ENCODE measurements at places on chromosomes 3 and 15.

DNA sequence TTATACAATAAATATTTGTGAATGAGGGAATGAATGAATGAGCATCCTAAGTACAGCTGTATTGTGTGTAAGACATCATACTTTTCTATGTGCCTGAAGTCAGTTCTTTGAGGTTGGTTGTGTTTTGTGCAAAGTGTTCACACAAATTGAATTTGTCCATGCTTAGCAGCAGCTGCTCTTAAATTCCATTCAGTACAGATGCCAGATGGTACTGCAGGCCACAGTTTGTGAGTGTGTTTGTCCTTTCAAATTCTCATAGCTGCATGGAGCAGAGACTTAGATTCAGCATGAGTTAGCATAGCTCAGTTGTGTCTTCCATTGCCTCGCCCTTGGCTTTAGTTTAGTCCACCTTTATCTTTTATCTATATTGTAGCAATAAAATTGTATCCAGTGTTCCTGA lies 3.8 kb upstream of the ZNF385D start:
- DNase-seq, result no peak

GRCh38 chr15:28885630-28886430 lies at the start of gene APBA2:
TSS of gene APBA2 (plus strand) at chr15:28885974. CDS start at chr15:29053885, 167,911 bp downstream.
- DNase-seq, result no peak

DNA sequence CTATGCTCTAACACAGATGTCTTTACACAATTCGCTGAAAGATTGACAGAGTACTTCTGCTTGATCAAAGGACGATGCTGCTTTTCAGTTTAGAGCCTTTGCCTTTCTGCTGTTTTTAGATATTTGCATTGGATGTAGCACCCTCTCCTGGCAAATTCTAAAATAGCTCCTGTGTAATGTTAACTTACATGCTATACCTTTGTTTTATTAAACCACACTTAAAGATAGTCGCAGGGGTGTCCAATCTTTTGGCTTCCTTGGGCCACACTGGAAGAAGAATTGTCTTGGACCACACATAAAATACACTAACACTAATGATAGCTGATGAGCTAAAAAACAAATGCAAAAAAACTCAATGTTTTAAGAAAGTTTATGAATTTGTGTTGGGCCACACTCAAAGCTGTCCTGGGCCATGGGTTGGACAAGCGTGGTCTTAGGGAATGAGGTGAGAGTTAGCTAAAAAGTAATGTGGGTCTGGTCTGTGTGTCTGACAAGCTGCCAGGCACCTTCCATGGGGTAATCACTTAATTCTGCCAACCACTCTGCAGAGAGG lies 62.9 kb downstream of the ATG7 start:
- DNase-seq, result no peak

GRCh38 chr3:78820542-78820941 lies 947.3 kb downstream of the ROBO1 start:
- DNase-seq, result no peak

DNA sequence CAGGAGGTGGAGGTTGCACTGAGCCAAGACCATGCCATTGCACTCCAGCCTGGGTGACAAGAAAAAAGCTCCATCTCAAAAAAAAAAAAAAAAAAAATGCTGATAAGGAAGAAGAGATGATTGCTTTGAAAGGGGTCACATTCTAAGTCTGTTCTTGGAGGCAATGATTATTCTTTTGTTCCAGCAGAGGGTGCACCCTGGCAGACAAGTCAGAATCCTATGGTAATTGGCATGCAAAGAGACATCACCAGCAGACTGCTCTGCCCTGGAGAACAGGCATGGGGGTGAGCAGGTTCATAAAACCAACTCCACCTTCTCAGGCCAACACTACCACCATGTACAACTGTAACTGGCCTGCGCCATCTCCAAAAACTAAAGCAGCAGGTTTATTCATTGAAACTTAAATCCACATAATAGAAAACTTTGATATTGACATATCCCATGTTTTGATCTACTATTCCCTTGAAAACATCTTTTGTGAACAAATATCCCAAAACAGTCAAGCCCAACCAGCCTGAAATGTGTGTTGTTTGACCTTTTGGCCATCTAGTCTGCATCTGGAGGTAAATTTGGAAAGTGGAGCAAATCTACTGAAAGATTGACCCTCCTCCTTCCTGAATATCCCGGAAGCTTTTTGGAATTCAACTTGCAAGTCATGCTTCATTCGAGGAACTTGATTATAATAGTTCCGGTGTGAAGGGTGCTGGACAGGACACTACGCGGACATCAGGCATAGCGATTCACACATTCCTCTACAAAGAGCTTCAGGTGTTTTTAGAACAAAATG lies 100.3 kb downstream of the MECOM start:
- DNase-seq, result no peak

DNA sequence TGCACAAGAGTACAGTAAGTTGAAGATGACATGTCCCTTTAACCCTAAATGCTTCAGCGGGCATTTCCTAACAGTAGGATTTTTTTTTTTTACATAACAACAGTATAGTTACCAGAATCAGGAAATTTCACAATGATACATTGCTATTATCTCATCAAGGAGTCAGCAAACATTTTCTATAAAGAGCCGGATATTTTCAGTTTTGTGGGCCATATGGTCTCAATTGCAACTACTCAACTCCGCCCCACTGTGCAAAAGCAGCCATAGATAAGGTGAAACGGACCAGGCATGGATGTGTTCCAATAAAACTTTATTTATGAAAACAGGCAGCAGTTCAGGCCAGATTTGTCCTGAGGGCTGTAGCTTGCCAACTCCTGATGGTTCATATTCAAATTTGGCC lies 130.6 kb downstream of the SMAD6 start:
- no peak for DNase-seq

- no peak for DNase-seq
Observed at GRCh38 chr3:30628901-30629590, 22.6 kb downstream of the TGFBR2 start.

DNA sequence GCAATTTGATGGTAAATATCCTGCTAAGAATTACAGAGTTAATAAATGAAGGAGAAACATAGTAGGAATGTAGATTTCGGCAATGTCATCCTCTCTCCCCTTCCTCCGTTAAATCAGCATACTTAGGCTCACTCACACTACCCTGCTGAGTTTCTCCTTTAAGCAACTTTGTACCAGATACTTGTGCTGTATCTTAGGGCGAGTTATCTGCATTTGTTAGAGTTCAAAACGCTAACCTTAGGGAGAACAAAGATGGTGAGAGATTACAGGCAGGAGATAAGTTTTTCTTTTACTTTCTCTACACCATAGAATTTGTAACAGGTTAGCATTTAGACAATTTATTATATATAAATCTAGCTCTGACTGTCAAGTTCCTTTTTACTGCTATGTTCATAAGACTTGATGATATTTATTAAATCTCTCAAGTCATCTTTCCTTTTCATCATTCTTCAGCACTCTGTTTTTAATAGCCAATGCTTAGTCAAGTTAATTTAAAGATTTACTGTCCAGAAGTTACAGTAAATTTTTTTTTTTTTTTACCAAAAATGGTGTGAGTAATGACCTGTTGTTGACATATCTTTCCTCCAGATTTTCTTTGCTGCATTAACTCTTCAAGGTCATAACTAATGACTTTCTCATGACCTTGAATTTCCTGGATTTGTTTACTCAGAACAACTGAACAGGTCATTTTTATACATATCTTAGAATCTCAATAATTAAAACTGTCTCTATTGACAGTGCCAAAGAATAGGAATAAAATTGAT lies 22.2 kb downstream of the SUCNR1 start:
- no peak for DNase-seq

- DNase-seq, result no peak
Observed at GRCh38 chr3:50661321-50661837, 13.3 kb upstream of the DOCK3 start.

GRCh38 chr3:126414961-126415660 lies 20.4 kb downstream of the CFAP100 start:
- no peak for DNase-seq

DNA sequence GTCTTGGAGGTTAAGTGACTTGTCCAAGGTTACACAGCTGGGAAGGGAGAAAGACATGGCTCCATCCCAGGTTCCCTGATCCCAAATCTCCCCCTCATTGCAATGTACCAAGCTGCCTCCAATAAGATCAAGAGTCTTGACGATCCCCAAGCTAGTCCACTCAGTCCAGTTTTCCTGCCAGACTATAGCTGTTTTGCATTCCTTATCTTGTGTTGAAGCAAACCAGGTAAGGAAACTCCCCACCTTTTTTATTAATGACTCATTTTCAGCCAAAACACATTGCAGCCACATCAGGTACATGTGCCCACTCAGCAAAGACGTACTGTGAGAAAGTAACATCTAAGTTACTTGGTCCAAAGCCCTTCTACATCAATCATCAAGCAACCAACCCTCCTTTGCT lies 41.9 kb downstream of the LIPC start:
- DNase-seq, result no peak

- no peak for DNase-seq
Observed at GRCh38 chr3:184531626-184532280, 29.8 kb upstream of the EPHB3 start.

GRCh38 chr15:74432271-74432967 lies 1.3 kb downstream of the SEMA7A start:
- DNase-seq, result no peak

GRCh38 chr3:133709139-133709750 lies 36.9 kb upstream of the TF start:
- no peak for DNase-seq

- no peak for DNase-seq
Observed at GRCh38 chr3:187684880-187685279, 14.7 kb upstream of the SST start.

GRCh38 chr3:112350018-112350810 lies 17.3 kb downstream of the CD200 start:
- no peak for DNase-seq

DNA sequence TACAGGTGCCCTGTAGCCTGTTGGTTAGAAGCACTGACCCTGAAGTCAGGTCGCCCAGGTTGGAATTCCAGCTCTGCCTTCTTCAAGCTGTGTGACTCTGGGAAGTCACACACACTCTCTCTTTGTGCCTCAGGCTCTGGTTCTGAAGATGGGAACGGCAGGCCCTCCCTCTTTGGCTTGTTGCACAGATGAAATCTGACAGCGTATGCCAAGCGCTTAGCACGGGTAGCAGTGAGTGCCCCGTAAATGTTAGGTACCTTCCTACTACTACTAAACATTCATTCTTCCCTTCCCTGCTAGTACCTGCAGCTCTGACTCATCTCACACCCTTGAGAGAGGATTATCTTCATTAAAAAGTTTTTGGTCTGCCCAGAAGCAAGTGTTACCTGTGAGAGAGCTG lies 139.0 kb downstream of the PGPEP1L start:
- DNase-seq, result no peak
